Renal cortex interstitium (tissue), 15 donors: ENCODE measurements at places on chromosomes 2 and 18.

GRCh38 chr18:8765783-8766463 is 60.6 kb downstream of the MTCL1 start:
- DNase-seq, result no peak

DNA sequence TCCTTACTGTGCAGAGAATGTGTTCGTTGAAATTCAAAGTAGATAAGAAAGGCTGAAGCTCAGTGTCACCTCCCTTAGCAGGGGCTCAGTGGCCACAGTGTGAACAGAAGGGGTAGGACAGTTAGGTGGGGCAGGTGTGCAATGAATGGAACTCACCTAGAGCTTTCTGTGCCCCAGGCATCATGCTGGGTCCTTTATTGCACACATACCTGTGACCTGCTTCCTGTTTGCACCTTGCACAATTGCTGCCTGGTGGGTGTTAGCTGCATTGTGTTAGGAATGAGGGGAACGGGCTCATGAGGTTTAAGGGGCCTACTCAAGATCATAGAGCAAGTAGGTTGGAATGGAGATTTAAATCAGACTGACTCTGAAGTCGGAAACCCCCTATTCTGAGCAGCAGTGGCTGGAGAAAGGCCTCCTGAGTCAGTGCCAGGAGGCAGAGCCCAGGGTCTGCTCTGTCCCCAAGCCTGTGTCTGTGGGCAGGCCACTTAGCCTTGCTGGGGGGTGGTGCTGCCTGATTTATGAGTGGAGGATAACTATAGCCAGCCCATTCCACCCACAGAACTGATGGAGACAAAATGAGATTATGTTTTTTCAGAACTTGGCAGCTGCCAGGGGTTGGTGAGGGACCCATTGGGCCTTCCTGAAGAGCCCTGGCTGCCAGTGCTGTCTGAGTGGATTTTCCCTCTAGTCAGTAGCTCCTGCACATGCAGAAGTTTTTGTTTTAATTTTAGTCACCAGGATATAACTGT is 76.2 kb downstream of the NPAS2 start:
- no peak for DNase-seq

- DNase-seq, result no peak
Measured at GRCh38 chr2:149617476-149617875, 29.9 kb upstream of the MMADHC start.

DNA sequence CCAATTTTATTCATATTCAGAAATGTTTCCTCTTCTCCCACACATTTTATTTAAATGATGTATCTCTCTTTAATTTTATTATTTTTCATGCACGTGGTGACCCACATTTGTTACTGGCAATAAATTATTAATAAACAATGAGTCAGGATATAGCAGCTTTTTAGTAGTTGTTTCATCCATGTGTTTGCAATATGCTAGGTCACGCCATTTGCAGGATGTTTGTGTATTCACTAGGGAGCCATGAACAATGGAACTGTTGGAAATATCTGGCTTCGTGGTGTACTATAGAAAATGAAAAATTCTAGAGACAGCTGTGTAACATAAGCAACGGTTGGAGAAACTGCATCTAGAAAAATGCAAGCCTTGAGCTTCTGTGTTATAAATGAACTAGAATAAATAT is 176.0 kb upstream of the COL3A1 start:
- DNase-seq, result peak; percentile 42

- DNase-seq, result no peak
Measured at GRCh38 chr2:61461404-61461803, 9.5 kb downstream of the USP34 start.

- DNase-seq, result no peak
Measured at GRCh38 chr2:58604096-58604495, 363.0 kb upstream of the FANCL start.

DNA sequence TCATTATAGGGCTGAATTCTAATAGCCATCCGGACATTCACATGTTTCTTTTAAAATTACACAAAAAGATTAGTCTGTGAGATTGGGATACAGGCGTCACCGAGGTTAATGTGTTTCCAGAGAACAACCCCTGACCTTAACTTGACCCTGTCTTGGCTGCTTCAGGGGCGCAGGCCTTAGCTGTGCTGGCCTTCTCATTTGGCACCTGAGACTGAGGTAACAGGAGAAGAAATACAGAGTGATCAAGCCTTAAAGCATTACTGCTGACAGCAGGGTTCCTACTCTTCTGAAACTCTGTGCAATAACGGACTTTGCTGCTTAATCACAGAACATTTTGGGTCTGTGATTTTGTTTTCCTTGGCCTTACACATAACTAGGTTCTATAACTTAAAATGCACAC is 92.6 kb downstream of the RAPH1 start:
- no peak for DNase-seq

DNA sequence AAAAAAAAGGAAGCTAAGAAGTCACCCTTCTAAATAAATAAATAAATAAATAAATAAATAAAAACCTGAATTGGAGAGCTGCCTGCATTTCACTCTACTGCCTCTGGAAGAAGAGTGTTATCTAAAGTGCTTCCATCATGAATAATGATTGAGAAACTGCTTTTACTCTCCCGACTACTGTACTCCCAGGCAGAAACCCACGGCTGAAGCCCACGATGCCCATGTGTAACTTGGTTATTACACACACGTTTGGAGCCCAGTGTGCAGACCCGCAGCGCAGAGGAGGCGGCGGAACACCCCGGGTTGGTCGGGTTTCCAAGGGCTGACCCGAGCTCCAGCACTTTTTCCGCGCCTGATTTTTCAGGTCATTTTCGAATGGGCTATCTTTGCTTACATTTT is 697 bp upstream of the SPATS2L start:
- DNase-seq, result no peak
